CD4-positive, CD25-positive, alpha-beta regulatory T cell (primary cell): ENCODE measurements at places on chromosomes 1 and 21.

DNA sequence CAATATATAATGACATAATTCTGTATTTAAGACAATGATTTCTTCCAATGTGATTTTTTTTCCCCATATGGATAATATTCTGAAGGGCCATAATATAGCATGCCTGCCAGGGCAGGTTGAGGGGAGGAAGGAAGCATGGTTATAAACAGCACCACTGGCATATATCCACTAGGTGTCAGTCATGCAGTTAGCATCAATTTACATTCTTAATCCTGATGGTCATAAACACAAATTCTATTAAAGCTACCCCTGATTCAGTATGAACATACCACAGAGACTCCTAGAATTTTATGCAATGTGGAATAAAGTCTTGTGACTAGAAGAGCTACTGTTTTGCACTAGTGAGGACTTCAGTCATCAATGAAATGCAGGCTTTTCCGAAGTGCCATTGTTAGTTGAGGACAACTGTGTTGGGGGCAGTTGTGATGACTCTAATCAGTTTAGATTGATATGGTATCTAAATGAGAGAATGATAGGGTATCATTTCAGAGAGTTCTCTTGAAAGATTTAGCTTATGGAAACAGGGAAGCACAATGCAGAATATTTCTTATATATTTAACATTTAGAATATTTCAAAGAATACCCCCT, 342.7 kb upstream of the NR5A2 start:
- peak; percentile 49 for DNase-seq

- no peak for DNase-seq
Measured at GRCh38 chr1:33188572-33189275, 6.9 kb upstream of the TRIM62 start.

- DNase-seq = peak; percentile 73
Measured at GRCh38 chr1:193537266-193538002, 351.0 kb upstream of the B3GALT2 start.

- no peak for DNase-seq
Measured at GRCh38 chr1:55313903-55314302, 98.7 kb upstream of the USP24 start.

- no peak for DNase-seq
Measured at GRCh38 chr1:201206176-201206575, 15.6 kb downstream of the IGFN1 start.

DNA sequence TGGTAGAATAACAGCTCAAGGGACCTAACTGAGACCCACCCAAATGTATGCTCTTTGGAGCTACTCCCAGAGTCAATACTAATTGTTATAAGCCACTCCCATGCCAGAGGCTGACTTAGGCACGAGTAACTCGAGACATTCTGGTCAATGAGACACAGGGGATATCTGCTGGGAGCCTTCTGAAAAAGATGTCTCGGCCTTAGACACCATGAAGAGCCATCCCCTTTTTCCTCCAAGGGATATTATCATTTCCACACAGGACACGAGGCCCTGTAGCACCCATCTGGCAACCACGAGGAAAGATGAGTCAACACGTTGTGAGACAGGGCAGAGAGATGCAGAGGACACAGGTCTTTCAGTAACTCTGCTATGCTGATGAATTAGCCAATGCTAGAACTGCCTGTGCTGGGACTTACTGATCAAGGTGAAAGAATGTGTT, 30.7 kb downstream of the ITPKB start:
- no peak for DNase-seq

DNA sequence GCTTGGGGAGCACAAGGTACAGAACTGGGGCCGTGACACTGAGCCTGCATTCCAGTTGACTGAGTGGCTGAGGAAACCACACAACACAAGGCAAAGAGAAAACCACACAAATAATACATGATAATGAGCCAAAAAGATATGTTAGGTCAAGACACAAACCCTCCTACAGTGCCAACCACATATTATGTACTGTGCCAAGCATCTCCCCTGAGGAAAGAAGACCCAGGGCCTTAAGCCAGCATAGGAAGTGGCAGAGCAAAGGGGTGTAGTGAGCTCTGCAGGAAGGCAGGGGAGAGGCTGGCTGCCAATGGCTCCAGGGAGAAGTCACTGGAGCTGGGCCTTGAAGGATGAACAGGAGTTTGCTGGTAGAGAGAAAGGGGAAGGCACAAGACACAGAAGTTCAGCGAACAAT, 28.2 kb downstream of the CTNNBIP1 start:
- no peak for DNase-seq

- DNase-seq = no peak
Measured at GRCh38 chr1:231507476-231508355, 20.8 kb upstream of the TSNAX start.

DNA sequence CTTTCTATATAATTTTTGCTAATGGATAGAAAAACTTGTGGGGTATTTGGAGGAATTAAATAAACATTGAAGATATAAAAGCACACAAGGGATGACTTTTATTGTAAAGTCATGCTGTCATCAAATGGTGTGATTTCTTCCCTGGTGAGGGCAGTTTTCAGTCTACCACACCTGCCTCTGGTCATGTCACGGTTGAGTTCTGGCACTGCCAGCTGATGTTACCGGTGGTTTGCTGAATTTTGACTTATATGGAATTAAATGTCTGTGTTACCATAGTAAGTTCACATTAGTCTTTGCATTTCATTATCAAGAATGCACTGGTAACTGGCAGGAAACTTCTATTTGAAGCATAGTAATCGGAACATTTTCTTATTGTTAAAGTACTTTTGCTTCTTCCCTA, 13.4 kb downstream of the S1PR1 start:
- DNase-seq = no peak

DNA sequence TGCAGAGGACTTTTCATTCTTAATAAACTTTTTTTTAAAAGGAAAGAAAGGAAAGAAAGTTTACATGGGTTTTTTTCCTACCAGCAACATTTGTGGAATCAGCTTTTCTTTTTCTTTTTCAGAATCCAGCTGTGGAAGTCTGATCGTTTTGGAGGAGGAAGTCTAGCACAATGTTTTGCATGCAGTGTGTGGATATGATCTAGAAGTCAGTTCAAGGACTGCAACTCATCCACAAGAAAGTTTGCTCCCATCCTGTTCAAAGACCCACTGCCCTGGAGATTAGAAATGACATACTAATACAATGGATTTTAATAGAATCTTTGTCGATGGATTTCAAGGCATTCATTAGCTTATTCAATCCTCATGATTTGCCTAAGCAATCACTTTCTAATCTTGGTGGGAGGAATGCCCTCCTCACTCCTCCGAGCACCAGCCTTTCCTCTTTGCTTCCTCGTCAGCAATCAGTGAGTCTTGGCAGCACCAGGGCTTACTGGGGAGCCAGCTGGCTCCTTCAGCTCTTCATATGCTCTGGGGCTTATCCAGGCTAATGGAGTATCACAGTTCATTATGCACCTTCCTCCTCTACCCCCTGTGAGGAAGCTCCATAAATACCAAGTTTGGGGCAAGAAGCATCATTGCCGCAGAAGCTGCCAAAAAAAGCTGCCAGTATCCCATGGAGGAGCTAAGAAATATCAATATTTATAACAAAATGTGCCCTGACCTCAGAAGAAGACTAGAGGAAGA, 392.3 kb upstream of the PKN2 start:
- no peak for DNase-seq

- no peak for DNase-seq
Measured at GRCh38 chr1:233554037-233554436, 59.9 kb upstream of the KCNK1 start.

GRCh38 chr1:207754974-207755700, 3.3 kb downstream of the CD46 start:
- no peak for DNase-seq

GRCh38 chr21:18499761-18500376, 96.3 kb upstream of the TMPRSS15 start:
- peak; percentile 36 for DNase-seq

GRCh38 chr1:23369335-23370013, at the start of gene ZNF436:
ZNF436 (minus strand) TSS chr1:23369836; CDS start chr1:23368005, 1,831 bp downstream.
- DNase-seq = no peak

DNA sequence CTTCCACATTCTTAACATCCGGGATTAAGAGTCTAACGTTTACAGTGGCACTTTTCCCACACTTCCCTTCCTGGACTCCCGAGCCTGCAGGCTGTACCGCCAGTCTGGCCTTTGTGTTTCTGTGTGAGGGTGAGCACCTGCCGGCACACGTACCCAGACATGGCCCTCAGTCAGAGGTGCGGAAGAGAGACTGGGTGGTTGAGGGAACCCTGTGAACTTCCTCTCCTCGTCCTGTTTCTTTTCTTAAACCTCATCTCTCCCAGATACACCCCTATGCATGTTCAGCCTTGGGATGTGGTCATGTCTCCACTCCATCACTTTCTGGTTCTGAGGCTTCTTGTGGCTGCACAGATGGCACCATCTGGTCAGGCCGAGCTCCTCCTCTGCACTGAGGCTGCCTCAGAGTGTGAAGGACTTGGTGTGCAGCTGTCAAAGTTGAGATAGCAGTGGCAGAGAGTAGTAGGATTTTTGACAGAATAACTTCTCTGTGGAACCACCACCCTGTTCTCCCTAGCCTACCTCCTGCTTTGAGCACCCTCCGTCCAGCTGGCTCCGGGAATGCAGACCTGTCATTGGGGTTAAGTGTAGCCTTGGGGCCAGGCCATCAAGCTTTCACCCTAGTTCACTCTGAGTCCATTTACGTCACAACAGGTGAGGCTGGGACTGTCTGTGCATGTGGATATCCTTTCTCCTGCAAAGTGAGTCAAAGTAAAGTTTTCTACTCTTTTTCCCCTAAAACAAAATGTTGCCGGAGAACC, 31.4 kb downstream of the VASH2 start:
- DNase-seq = no peak

DNA sequence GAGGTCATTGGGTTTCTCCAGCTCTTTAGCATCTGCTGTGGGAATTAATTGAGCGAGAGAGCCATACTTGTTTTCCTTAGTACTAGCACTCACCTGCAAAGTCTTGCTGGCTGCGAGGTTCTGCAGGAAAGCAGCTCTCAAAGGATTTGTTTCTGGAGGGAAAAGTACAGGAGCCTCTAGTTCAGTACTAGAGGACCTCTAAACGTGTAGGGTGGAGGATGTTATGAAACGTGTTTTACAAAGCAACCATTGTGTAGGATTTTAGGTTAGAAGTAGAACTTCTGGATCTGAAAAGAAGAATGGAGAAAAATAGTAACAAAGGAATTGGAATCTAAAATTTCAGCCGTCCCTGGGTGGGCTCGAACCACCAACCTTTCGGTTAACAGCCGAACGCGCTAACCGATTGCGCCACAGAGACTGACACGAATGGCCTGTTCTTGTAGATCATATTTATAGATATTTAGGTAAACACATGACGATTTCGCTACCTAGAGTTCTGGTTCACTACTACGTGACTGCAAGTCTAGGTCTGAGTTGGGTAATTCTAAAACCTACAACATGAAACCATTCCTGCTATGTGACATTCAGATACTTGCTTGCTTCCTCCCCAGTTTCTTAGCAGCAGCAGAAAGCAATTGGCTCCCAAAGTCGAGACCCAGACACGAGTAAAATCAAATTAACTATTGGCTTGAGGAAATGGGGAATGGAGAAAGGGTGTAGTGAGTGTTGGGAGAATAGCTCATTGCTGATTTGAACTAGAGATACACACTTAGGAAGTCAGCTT, 60.2 kb upstream of the CFAP126 start:
- peak; percentile 38 for DNase-seq
